ENCODE measurements at places on chromosomes 12 and 14.

GRCh38 chr12:106248312-106248845 lies 559 bp upstream of the CKAP4 start:
- no peak for DNase-seq

GRCh38 chr12:50218386-50218785 lies 51.2 kb upstream of the CERS5 start:
- DNase-seq = no peak

DNA sequence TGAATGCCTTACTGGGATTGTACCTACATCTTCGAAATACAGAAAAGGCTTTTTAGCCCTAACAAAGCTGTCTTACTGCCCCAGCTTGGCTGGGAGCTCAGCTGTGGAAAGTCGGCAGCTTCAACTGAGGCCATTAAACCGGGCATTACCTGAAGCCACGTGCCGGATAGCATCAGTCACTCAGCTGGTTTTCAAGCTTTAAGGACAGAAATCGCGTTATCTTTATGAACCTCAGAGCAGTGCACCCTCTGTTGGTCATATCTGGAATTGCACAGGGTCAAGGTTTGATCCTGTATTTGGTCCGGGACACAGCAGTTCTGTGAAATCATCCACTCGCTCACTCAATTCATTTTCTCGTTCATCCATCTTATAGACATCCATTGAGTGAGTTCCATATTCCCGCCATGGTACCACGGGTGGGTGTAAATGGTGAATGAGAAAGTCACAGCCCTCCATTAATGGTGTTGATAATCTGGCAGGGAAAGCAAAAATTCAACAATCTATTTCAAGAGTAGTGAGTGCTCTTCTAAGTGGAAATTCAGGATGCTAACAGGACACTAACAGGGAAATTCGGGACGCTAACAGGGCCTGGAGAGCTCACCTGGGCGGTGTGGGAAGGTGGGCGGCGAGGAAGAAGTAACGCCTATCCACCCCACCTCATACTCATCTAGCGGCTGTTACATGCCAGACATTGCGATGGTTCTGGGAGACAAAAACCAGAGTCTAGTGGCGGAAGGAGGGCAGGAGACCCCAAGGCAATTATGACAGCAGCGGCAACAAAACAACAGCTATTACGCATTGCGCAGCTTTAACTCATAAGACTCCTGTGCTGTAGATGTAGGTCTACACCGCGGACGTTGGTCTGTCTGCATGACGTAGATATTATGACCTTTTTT lies 60.6 kb upstream of the TCL1A start:
- peak; percentile 3 for DNase-seq

DNA sequence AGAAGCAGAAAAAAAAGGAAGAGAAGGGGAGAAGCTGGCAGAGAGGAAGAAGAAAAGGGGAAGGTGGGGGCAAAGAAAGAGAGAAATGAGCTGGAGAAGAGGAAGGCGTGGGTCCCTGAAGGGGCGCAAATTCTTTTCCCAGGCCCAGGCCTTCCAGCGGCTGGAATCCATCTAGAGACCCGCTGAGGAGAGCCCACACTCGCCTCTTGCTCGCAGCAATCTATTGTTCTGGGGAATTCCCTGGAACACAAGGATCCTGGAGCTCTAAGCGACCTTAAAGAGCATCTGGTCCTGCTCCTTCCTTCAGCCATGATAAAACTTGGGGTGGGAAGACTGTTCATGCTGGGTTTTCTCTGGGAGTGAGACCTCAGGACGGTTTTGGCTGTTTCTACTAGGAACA lies 41.2 kb upstream of the FKBP4 start:
- no peak for DNase-seq

DNA sequence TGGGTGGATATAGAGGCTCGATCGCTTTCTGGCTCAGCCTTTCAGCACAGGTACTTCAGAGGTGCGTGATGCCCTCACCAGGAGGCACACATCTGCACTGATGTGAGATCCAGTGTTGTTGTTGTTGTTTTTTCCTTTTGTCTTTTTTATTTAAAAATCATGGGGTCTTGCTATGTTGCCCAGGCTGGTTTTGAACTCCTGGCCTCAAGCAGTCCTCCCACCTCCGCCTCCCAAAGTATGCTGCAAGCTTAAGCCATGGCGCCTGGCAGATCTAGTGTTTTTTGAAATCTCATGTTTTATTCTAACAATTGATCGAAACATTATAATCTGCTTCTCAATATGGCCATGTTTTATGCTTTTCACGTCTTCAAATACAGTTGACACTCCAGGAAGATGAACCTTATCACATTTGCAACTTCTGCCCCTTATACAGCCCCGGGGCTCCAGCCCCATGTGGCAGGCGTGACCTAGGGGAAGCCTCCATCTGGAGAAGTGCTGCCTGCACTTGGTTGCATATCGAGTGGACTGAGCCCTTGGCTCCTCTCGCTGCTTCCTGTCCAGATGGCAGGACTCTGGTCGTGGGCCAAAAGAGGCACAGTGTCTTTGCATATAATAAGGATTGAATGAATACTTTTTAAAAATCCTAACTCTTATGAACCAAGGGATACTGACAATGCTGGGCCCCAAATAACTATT lies 71.7 kb downstream of the TRAF3 start:
- no peak for DNase-seq

DNA sequence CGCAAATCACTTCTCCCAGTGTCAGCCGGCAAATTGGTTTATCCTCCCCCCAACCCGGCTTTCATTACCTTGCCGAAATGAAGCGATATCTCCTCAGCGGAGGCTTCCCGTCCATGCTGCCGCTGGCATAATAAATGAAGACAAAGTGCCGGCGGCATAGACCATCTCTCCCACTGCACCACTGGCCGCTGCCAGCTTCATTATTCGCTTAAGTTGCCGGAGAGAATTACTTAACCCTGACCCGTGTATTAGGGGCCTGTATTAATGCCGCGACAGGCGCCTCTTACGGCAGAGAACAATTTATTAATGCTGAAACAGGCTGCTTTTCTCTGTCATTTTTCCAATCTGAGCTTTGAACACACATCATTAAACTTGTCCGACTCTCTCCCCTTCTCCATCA lies 17.5 kb upstream of the GPATCH2L start:
- no peak for DNase-seq

GRCh38 chr12:19095756-19096480 lies 33.6 kb upstream of the PLEKHA5 start:
- DNase-seq = no peak

GRCh38 chr12:129190827-129191226 lies 337.5 kb downstream of the GLT1D1 start:
- DNase-seq = no peak

DNA sequence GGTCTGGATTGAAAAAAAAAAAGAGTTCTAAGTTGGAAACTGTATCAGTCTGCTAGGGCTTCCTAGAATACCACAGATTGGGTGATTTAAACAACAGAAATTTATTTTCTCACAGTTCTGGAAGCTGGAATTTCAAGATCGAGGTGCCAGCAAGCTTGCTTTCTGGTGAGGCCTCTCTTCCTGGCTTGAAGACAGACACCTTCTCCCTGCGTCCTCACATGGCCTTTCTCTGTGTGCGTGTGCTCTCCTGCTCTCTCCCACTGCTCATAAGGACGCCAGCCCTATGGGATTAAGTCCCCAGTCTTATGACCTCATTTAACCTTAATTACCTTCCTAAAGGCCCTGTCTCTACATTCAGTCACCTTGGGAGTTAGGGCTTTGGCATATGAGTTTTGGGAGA lies 215.5 kb downstream of the PIK3C2G start:
- no peak for DNase-seq

GRCh38 chr14:104378698-104379113 lies 200.9 kb upstream of the C14orf180 start:
- no peak for DNase-seq

GRCh38 chr14:74506411-74506851 lies 12.9 kb downstream of the ISCA2 start:
- DNase-seq = no peak

- peak; percentile 55 for DNase-seq
These were observed 1.4 kb downstream of the AKT1 start for GRCh38 chr14:104794099-104794498.

DNA sequence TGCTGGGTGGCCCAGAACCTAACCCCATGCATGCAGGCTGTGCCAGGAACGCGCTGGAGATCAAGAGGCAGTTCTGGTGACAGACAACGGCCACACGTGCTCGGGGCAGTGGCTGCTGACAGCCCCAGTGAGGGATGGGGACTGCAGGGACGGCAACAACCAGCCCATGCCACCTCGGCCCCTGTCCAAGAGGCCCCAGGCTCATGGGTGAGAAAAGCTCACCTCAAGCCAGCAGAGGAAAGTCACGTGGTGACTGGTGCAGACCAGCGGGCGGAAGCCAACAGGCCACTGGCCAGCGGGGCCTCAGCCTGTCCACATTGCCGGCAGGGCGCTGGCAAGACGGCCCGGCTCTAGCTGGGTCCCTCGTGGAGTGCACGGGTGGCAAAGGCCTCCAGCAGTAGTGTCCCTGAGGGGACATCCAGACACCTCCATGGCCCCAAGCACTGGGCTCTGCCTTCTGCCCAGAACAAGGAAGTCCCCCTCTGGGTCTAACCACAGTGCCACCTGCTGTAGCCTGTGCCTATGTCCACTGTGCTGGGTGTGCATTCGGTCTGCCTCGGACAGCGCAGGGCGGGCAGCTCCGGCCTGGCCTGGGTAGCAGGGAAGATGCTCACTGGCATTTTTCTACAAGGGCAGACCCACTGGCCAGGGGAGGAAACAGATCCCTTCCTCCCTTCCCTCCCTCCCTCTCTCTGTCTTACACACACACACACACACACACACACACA lies 134.1 kb downstream of the NCOR2 start:
- DNase-seq = no peak

- DNase-seq = no peak
These were observed 232.8 kb downstream of the MSRB3 start for GRCh38 chr12:65511134-65511834.

- no peak for DNase-seq
These were observed 22.5 kb upstream of the HIF1A start for GRCh38 chr14:61672796-61673195.

DNA sequence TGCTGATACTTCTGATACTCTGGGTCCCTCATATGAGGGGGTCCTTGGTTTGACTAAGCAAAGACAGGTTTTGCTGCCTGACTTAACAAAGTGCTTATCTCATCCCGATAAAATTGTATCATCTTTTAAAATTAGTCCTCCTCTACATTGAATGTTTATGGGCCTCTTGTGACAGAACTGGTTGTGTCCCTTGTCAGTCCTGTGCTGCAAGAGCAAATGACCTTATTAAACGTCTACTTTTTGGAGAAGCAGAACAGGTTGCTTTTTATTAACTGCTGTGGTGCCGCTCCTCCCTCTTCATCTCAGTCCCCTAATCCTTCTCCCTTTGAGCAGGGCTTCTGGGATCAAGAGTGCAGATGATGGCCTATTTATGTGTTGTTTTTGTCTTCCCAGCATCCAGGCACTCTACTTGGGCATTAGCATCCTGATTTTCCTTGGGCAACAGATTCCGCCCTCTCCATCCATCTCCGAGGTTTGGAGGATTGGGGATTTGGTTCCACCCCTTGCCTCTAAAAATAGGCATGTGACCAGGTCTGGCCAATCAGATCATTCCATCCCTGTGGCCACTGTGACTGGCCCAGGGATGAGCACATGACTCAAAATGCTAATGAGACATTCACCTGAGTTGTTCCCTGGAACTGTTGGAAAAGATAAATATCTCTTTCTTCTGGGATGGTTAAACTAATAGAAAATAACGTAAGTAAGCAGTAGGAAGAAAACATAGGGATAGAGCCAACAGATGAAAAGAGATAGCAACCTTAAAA lies 2.9 kb upstream of the DENR start:
- DNase-seq = no peak

- no peak for DNase-seq
These were observed 218.3 kb downstream of the TTC6 start for GRCh38 chr14:37813732-37814131.
